ENCODE measurements at places on chromosomes 2 and 18.

GRCh38 chr2:120880381-120880780 lies 144.7 kb downstream of the GLI2 start:
- DNase-seq: no peak

- no peak for DNase-seq
These were observed 280.9 kb downstream of the RPRM start for GRCh38 chr2:153197402-153198386.

DNA sequence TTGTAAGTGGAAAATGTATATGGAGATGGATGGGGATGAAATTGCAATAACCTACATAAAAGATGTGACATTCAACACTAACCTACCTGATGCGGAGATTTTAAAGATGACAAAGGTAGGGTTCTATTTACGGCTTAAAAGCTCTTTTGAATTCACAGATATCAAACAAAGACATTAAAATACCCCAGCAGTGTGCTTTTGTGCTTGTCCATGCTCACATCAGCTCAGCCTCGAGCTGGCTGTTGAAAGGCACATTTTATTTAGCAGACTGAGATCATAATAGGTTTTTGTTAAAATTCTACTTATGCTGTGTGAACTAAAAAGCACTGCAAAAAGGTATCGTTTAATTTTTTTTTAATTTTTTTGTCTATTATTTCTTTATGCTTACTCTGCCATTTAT lies 96.0 kb upstream of the CDCA7 start:
- DNase-seq: no peak

GRCh38 chr2:96399342-96400048 lies 63.9 kb downstream of the NCAPH start:
- no peak for DNase-seq

- no peak for DNase-seq
These were observed 46.6 kb downstream of the USP40 start for GRCh38 chr2:233519787-233520611.

DNA sequence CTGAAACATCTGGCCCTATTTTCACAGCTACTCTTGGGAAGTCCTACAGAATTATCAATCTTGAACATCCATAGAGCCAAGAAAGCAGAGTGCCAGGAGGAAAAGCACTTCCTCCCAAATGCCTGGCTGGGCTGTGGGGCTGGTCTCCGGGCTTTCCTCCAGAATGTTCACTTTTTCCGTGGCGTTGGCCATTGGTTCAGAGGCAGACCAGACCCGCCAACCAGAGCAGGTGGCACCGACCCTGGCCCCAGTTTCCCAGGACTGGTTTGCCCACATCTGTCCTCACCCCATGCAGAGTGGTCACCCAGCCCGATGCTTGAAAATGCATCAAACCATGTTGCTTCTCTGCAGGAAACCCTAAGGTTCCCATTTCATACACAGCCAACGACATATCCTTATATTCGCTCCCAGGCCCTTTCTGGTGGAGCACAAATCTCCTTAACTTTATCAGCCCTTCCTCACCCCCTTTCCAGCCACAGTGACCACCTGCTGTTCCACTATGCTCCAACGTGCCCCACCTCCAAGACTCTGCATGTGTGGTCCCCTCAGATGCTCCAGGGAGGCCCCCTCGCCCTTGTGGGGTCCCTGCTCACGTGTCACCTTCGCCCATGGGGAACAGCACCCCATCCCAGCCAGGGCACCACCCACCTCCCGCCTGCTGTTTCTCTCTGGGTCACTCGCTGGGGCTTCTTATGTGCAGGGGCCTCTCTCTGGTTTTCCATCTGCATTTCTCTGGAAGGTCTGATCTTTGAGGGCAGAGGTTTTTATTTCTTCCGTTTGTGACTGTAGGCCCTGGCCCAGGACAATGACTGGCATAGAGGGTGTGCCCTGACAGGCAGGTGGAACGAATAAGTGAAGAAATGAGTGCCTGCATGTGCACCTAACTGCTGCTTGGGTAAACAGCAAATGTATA lies 92.9 kb downstream of the PXDN start:
- no peak for DNase-seq

DNA sequence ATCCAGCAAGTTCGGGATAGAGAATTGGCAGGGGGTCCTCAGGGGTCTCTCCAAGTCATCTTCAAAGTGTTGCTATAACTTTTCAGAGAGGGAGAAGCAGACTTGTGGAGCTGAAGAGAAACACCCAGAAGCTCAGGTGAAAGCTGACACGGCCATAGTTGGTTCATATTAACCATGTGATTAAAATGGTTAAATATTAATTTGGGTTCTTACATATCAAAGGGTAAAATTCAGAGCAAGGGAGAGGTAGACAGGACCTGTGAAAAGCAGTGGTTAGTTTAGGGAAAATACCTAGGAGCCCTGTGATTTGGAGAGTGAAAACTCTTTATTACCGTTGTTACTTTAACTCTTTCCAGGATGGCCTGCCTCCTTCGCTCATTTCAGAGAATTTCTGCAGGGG lies at the start of gene UGT1A6:
Gene UGT1A6, plus strand, starts transcription at position 243 of the 400 bp plus-strand sequence. Its CDS starts 115 bp downstream, at position 358.
- DNase-seq: no peak

- DNase-seq: no peak
These were observed 157.3 kb downstream of the CDCA7 start for GRCh38 chr2:173511942-173512341.

DNA sequence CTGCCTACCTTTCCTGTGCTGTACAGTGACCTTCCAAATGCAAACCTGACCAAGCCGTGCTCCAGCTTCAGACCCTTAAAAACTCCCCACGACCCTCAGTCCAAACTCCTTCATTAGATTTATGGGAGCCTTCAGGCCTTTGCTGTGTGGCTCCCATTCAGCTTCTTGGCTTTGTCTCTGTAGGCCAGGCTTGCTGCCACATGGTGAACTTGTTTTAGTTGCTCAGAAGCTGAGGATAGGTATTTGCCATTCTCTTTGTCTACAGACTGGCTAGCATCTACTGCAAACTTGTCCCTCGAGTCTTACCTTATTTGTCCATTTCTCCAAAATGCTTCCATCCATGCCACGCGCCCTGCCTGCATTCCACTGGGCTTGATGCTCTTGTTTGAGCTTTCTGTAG lies 49.1 kb downstream of the SOX11 start:
- DNase-seq: no peak

GRCh38 chr2:32810909-32811495 lies 135.8 kb upstream of the LTBP1 start:
- no peak for DNase-seq

DNA sequence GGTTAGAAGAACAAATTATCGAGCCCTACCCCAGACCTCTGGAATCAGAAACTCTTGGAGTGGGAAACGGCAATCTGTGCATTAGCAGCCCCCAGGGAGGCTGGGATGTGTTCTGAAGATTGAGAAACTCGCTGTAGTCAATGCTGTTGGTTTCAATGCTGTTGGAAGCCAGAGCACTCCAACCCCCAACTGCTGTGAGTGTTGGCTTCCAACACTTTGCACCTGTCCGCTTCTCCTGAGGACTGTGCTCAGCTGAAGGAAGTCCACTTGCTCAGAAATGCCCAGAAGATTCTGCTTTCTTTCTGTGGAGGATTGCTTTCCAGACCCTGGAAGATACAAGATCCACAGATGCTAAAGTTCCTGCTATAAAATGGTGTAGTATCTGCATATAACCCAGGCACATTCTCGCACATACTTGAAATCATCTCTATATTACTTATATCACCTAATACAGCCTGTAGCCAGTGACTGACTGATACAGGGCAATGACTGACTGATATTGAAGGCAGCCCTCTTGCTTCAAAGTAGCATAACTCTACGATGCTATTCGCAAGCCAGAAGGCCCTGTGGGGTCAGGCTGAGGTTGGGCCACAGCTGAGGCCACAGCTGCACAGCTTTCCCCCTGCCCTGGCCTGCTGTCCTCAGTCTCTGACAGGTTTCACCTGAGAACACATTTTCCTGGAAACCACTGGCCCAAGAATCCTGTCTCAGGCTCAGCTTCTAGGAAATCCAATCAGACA lies 757.7 kb upstream of the ID2 start:
- DNase-seq: no peak

DNA sequence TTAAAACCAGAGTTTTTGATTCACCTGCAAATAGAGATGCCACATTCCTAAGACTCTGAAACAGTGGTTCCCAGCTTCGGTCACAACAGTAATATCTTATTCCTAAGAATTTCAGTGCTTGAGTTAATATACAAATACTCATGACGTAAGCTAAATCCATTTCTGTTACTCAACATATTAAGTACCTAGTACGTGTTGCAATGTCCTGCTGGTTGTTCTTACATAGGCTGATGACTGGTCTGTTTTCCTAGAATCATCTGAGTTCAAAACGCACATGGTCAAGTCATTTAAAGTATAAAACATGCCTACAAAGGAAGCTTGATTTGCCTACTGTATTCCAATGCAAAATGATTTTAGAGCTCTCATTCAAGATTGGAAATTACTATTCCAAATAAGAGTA lies 7.2 kb downstream of the NCL start:
- DNase-seq: no peak

GRCh38 chr2:225025917-225026571 lies 16.2 kb downstream of the DOCK10 start:
- DNase-seq: no peak

DNA sequence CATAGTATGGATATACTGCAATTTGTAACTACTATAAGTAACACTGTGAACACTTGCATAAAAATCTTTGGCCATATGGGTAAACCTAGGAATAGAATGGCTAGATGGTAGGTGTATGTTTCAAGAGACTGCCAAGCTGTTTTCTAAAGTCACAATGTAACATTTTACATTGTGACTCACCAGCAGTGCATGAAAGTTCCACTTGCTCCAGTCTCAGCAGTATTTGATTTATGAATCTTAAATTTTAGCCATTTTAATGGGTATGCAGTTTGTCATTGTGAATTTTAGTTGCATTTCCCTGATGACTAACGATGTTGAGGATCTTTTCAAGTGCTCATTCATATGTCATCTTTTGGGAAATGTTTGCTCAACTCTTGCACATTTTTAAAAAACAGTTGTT lies 86.1 kb downstream of the FARSB start:
- DNase-seq: no peak

DNA sequence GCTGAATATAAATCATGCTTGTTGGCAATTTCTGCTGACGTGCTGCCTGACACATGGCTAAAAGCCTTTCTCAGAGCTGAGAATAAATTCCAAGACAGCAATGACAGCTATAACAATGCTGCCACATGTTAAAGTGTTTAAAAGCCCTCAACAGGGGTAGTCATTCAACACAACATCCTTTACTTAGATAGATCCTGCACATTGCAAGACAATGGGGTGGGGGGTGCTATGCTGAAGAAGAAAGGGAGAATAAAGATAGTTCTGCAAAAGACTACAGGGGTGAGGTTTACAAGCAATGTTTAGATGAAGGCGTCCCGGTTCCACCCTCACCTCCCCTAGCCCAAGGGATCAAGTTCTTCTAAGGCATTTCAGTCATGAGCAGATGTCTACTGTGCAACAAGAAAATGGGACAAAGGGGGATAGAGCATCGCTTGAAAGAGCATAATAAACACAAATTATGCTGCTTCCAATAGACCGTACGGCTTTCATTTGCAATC lies 291.0 kb upstream of the ACVR2A start:
- DNase-seq: no peak

DNA sequence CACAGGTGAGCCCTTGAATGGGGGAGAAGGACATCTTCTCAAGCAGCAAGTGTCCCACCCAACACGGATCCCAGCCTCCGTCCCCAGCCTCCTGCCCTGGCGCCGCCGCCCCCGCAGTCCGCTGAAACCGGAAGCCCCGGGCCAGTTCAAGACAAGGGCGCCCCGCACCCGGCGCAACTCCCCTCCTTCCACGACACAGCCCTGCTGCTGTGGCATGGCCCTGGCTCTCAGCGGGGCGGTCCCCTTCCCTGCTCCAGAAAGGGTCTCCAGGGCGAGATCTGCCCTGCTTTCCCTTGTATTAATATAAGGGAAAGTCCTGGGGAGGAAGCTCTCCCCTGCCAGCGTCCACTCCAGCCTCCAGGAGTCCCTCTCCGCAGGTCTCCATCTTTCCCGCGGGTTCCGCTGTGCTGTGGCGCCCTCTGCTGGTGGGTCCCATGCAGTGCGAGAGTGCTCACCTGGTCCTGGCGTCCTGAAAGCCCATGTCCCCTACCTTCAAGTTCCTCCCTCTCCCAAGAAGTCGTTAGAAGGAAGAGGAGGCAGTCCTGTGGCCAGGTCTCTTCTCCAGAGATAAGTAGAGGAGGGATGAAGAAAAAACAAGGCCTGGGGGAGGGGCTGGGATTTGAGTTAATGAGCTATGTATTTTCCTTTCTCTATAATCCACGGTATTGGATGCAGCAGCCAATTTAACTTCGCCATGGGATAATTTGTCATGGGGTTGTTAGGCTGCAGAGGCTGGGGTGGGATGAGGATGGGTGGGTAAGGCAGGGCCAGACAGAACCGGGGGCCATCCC lies 176.0 kb downstream of the SMAD2 start:
- no peak for DNase-seq

- no peak for DNase-seq
These were observed 135.0 kb downstream of the SCG2 start for GRCh38 chr2:223467196-223467595.

- no peak for DNase-seq
These were observed 16.6 kb upstream of the PIK3C3 start for GRCh38 chr18:41938445-41938844.

DNA sequence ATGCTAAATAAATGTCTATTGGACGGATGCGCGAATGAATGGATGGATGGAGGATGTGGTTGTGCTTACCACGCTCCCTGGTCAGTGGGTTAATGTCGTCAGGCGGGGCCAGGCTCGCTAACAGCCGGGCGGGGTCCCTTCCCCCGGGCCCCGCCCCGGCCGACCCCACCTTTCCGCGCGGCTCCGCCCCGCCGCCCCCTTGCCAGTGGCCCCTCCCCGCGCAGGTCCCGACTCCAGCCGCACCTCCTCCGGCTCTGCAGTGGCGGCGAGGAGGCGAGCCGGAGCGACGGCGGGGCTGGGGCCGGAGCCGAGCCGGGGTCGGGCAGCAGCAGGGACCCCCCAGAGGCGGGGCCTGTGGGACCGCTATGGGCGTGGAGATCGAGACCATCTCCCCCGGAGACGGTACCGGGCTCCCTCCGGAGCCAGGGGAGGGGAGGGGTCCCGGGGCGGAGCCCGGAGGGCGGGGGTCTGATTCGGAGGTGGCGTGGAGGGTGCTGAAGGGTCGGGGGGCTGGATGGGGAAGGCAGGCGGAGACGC lies at the start of gene FKBP1B:
Gene FKBP1B, plus strand, starts transcription at position 257 of the 537 bp plus-strand sequence. Its CDS starts 109 bp downstream, at position 366.
- peak; percentile 36 for DNase-seq

Data from activated CD8-positive, alpha-beta memory T cell treated with anti-CD3 and anti-CD28 coated beads for 1 hour (primary cell).